ENCODE measurements at places on chromosomes 11 and 22. TPM values are rescaled to one million over a fixed set of nuclear protein-coding genes. Genes with fewer than 3 reads are reported as not detected.

The KRTAP5-10 gene
- not detected for total RNA-seq

The MEI1 gene
- total RNA-seq, result not detected

The GAL3ST3 gene
- not detected for total RNA-seq

The MUC2 gene
- not detected for total RNA-seq

The SLC16A8 gene
- not detected for total RNA-seq

The RIMBP3B gene
- total RNA-seq, result 0.20 TPM

The OLFML1 gene
- total RNA-seq, result not detected

The RFPL1 gene
- not detected for total RNA-seq

The KREMEN1 gene
- total RNA-seq, result 6.2 TPM

The UBQLNL gene
- not detected for total RNA-seq

The FIBIN gene
- total RNA-seq, result not detected

The TIGD3 gene
- total RNA-seq, result 0.24 TPM

The SLC6A5 gene
- not detected for total RNA-seq

The DDIAS gene
- 23.4 TPM for total RNA-seq

The OSBPL5 gene
- 25.2 TPM for total RNA-seq

The C22orf31 gene
- total RNA-seq, result not detected

The ZNF215 gene
- 6.7 TPM for total RNA-seq

The ATXN10 gene
- total RNA-seq, result 103 TPM

The OR4C5 gene
- not detected for total RNA-seq

The MYBPC3 gene
- total RNA-seq, result not detected

The IL18 gene
- not detected for total RNA-seq

The TRPM5 gene
- not detected for total RNA-seq

The CST6 gene
- 1.5 TPM for total RNA-seq

The OR5W2 gene
- total RNA-seq, result not detected

The APOA4 gene
- not detected for total RNA-seq

The CLDN5 gene
- total RNA-seq, result not detected

The GLYAT gene
- total RNA-seq, result 0.60 TPM

The FAM181B gene
- total RNA-seq, result not detected

The B4GALNT4 gene
- not detected for total RNA-seq

The THYN1 gene
- 107 TPM for total RNA-seq

The KCNE3 gene
- 1.9 TPM for total RNA-seq
